ENCODE measurements at places on chromosomes 2 and 18.

DNA sequence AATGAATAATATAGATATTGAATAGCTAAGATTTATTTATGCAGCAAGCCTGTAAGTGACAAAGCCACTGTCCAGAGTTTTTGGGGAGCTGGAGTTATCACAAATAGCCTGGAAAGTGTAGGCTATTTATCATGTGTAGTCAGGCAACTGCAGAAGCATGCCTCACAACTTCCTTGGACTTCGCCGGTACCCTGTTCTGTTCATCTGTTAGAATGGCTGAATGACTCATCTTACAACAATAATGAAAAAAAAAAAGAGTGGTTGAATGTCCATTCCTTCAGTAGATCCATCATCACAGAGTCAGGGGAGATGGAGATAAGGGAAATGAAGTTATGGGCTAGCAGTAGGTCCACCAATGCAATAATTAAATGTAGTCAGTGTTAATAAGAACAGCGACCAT lies 24.0 kb upstream of the ATP5MC3 start:
- DNase-seq: no peak

DNA sequence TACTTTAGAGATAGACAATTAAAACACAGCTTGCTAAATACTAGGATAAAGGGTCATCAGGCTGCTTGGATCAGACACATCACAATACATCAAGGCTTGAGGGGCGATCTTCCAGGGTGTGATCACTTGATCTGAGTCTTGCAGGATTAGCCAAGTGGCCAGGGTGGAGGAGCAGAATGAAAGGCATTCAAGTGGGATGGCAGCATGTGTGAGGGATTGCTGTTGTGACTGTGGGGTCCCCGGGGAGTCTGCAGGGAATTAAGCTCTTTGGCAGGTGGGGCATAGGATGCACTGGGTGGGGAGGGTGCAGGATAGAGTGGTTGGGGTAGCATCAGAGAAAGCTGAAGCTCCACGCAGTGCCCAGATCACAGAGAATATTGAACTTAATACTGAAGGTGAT lies 58.0 kb upstream of the TMEM163 start:
- no peak for DNase-seq

- no peak for DNase-seq
Measured at GRCh38 chr2:99648178-99648844, 158.5 kb upstream of the REV1 start.

- DNase-seq: no peak
Measured at GRCh38 chr2:175947073-175947472, 55.0 kb downstream of the LNPK start.

- DNase-seq: no peak
Measured at GRCh38 chr2:217732992-217733391, 269.8 kb downstream of the TNS1 start.

- no peak for DNase-seq
Measured at GRCh38 chr2:68775272-68775842, 40.7 kb downstream of the ARHGAP25 start.

DNA sequence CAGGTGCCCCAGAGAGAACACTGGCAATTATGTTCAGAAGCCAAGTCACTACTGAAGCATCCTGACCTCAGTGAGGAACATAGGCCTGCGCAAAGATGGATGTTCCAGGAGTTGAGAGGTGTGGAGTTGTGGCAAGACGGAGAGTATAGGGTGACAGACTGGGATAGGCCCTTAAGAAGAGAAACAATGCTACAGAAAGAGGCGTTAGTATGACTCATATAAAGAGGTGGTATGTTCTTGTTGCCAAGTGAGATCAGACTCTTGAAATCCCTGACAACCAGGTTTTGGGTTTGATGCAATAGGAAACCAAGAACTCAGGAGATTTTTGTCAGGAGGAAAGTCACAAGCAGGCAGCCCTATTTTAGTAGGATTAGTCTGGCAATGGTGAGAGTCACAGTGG lies 185.6 kb downstream of the RIT2 start:
- no peak for DNase-seq

Data from common myeloid progenitor, CD34-positive (primary cell).